ENCODE measurements at places on chromosomes 1 and 21.
A peak's percentile ranks its signal among the peaks of the same experiment; 100 is the strongest.

DNA sequence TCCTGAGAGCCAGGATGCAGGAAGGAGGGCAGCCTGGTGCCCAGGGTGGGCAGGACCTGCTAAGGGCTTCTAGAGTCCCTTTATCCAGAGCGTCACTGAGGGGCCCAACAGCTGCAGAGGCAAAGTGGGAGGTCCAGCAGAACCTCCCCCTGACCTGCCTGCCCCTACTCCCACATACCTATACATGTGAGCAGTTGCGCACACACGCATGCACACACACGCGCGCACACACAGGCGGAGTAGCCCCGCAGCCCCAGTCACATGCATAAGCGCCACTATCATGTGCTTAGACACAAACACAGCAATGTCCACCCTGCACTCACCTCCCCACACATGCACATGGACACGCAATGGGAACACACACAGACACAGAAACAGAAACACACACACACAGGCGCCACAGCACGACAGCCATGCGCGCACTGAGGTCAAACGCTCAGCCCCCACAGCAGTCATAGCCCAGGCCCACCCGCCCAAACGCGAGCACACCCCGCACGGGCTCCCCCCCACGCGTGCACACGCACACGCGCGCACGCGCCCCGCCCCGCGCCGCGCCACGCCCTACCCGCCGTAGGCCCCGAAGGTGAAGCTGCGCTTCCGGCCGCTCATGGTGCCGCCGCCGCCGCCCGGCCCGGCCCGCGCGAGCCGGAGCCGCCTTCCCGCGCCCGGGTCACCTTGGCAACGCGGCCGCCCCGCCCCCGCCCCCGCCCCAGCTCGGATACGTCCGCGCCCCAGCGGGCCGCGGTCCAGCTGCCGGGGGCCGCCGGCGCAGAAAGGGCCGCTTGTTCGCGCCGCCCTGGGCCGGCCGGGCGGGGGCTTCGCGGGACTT, 17.7 kb downstream of the RAP1GAP start:
- peak; percentile 30 for DNase-seq

GRCh38 chr1:220323717-220324116, 51.5 kb upstream of the RAB3GAP2 start:
- no peak for DNase-seq

DNA sequence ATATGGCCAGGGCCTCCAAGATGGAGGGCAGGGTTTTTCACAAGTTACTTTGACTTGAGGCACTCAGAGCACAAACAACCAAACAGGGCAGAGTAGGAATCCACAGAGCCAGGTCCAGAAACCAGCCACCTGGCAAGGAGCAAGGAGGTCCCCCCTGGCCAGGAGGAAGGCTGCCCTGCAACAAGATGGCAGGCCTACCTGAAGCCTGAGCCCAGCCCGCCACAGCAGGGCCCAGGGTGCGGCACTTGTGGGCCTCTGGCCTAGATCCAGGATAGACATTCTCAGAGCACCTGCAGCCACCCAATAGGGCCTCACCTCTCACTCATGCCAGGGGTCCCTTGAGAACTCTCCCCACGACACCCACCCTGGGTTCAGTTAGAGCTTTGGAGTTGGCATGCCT, 11.5 kb downstream of the SH3BGRL3 start:
- DNase-seq, result no peak

- DNase-seq, result no peak
Measured at GRCh38 chr1:52455686-52456085, 51.3 kb downstream of the PRPF38A start.

DNA sequence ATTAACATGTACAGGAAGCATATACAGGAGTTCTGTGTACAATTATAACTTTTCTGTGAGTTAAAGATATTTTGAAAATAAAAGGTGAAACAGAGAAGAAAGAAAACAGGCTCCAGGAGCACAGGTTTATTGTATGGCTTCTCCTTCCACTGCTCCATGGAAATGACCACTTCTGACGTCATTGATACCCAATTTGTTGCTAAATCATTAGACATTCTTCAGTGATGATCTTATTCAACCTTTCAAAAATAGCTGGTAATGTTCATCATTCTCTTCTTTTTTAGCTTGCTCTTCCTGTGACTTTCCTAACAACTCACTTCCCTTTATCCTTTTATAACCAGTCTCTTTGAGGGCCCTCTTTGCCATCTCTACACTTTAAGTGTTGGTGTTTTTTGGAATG, 77.8 kb downstream of the KCNK2 start:
- DNase-seq, result no peak

GRCh38 chr1:27398405-27399149, 6.2 kb downstream of the GPR3 start:
- DNase-seq, result no peak

GRCh38 chr1:55071477-55071876, 32.1 kb downstream of the PCSK9 start:
- no peak for DNase-seq

GRCh38 chr1:219027146-219027673, 146.5 kb upstream of the LYPLAL1 start:
- no peak for DNase-seq

- no peak for DNase-seq
Measured at GRCh38 chr1:110420874-110421793, 13.6 kb upstream of the LAMTOR5 start.

- no peak for DNase-seq
Measured at GRCh38 chr1:228312136-228312764, 94.4 kb downstream of the TRIM11 start.

DNA sequence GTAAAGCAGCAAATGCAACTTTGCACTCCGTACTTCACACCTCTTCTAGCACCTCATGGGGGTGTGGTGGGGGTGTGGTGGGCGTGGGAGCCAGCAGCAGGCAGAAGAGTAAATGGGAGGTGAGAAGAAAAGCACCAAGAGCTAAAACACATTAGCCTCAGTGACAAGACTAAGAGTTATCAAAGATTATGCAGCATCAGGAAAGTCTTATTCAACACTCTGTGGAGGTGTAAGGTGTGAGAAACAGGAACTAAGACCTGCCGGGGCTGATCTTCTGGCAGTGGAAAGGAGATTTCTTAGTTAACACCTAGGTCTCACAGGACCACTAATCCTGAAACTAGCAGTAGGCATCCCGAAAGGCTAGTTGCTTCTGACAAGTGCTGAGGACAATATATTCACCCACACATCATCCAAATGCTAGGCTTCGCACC, 9.9 kb downstream of the TGFBR3 start:
- DNase-seq, result peak; percentile 23

GRCh38 chr1:181423301-181423918, 59.9 kb upstream of the CACNA1E start:
- DNase-seq, result peak; percentile 24

- DNase-seq, result no peak
Measured at GRCh38 chr1:243416495-243416894, 160.7 kb downstream of the SDCCAG8 start.

GRCh38 chr1:108560189-108560873, 431 bp downstream of the EEIG2 start:
- DNase-seq, result no peak

DNA sequence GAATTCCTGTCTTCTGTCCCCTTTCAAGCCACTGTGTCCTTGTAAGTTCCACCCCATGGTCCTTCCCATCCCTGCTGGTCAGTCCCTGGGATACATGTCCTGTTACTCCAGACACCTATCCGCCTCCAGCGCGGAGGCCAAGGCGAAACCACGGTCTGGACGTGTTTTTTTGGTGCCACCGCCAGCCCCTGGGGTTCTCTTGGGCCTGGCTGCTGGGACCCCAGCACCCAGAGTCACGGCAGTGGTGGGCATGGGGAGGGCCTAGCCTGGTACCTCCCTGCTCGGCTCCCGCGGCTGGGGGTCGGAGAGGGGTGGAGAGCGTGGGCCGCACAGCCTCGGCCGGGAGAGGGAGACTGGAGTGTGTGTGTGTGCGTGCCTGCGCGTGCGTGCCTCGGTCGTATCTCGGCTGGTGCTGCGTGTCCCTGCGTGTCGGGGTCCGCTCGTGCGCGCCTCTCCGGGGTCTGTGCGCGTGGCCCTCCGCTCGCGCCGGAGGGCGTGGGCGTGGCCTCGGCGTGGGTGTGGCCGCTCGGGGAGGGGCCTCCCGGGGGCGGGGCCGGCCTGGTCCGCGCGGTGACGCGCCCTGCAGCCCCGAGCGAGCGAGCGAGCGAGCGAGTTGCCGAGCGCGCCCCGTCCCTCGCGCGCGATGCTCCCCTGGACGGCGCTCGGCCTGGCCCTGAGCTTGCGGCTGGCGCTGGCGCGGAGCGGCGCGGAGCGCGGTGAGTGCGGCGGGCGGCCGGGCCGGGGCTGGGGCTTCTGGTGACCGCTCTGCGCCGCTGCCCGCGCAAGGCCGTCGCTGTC, at the start of gene VWA1:
VWA1 (plus strand) TSS at position 585 of the 798 bp plus-strand sequence; CDS start at position 644, 59 bp downstream.
- peak; percentile 61 for DNase-seq

- peak; percentile 74 for DNase-seq
Measured at GRCh38 chr1:24199291-24199900, 12.3 kb upstream of the IFNLR1 start.

DNA sequence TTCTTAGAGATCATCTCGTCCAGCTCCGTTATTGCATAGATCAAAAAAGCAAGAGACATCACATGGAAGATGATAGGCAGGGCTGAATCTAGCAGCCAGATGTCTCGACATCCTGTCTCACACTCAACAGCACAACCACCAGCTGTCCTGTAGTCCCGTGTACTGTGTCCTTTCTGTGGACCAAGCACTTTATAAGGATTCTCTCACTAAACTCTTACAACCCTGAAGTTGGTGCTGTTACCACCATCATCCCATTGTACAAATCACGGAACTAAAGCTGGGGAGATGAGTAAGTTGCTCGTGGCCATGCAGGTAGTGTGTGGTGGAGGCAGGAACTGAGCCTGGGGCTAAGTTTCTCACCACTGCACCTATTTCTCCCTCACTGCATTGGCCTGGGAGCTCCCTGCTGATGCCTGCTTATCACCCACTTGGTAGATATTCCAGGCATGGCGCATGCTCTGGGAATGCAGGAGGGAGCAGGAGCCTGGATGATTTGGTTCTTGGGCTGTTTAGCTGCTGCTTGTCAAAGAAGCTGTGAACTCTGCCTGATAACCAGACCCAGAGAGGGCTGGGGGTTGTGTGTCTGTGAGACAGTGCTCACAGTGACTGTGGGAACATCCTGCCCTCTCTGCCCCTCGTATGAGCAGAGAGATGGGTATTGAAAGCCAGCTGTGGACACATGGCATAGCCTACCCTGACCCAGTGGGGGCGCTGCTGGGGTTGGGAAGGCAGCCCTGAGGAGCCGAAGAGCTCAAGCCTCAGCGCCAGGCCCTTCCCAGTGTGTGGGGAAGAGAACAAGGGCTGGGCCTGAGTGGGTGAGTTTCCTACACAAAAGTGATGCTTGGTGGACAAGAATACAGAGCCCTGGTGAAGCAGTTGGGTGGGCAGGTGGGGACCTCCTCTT, 13.6 kb downstream of the PPFIA4 start:
- no peak for DNase-seq

GRCh38 chr1:175158170-175158591, 34.4 kb downstream of the KIAA0040 start:
- DNase-seq, result no peak

GRCh38 chr1:87291107-87291506, 37.6 kb upstream of the LMO4 start:
- no peak for DNase-seq

- DNase-seq, result no peak
Measured at GRCh38 chr1:158002022-158002630, 8.7 kb downstream of the KIRREL1 start.

- DNase-seq, result no peak
Measured at GRCh38 chr1:87044840-87045239, 130.4 kb downstream of the HS2ST1 start.

DNA sequence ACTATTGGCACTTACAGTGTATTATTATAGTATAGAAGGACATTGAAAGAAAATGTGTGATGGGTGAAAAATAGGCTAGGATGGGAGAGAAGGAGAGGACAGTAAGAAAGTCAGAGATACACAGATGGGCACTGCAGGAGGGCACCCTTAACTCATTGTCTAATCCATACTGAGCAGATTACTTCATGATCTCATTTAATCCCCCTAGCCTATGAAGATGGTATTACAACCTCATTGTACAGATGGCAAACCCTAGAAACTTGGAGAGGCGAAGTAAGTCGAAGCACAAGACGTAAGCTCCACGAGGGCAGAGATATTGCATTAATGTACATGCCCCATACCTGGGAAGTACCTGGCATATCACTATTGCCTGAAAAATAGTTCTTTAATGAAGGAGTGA, 346.9 kb upstream of the DAB1 start:
- DNase-seq, result no peak

GRCh38 chr1:40858856-40859416, 3.2 kb downstream of the CITED4 start:
- DNase-seq, result no peak

- DNase-seq, result no peak
Measured at GRCh38 chr21:36696390-36697059, 2.4 kb upstream of the SIM2 start.

DNA sequence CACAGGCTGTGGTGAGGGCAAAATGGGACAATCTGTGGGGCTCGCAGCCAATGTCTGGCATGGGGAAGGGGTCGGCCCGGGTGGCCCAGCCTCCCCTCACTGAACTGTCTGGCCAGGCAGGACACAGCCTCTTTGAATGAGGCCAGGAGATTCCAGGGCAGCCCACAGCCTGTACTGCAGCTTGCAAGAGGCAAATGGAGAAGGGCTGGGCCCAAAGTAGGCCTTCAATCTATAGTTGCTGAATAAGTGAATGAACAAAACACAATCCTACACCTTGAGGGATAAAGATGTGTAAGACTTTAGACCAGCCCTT, 23.2 kb downstream of the SLC27A3 start:
- DNase-seq, result no peak

- DNase-seq, result no peak
Measured at GRCh38 chr1:225415307-225415706, 12.5 kb downstream of the LBR start.

GRCh38 chr1:156420205-156421061, 51.4 kb downstream of the RHBG start:
- peak; percentile 36 for DNase-seq

GRCh38 chr1:160407839-160408801, 7.8 kb downstream of the VANGL2 start:
- no peak for DNase-seq

DNA sequence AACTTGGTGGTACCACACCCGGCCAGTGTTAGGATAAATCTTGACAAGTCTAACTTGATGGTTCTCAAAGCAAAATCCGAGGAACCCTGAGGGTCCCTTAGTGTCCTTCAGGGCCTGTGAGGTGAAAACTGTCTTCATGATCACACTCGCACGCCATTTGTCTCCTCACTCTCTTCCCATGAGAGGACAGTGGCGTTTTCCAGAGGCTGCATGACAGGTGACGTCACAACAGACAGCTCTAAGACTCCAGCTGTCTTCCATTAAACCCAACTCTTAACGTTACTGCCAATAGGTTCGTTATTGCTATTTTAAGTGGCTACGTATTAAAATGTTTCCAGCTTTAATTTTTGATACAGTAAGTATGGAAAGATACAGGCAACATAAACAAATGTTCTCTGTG, 13.8 kb downstream of the CFAP74 start:
- DNase-seq, result no peak
